NCI-H526 treated with DMSO at 0.1 percent for 48 hours (cell line): ENCODE measurements at places on chromosomes 1 and 21.

- DNase-seq, result no peak
Measured at GRCh38 chr1:116808848-116809508, 54.7 kb downstream of the CD2 start.

- no peak for DNase-seq
Measured at GRCh38 chr1:5692664-5693063, 299.6 kb downstream of the NPHP4 start.

- DNase-seq, result no peak
Measured at GRCh38 chr1:163876546-163876945, 554.8 kb downstream of the NUF2 start.

GRCh38 chr21:42654913-42655795, 1.7 kb downstream of the PDE9A start:
- DNase-seq, result no peak

GRCh38 chr1:5151511-5151910, 497.1 kb downstream of the AJAP1 start:
- no peak for DNase-seq

GRCh38 chr1:156060937-156061636, at the start of gene RAB25:
RAB25 (plus strand) TSS chr1:156061160; CDS start chr1:156061401, 241 bp downstream.
- DNase-seq, result peak; percentile 94
